SK-N-SH (cell line): ENCODE measurements at places on chromosomes 7 and 10.

GRCh38 chr7:156896388-156897022 lies 3.5 kb upstream of the LMBR1 start:
- DNase-seq: no peak

DNA sequence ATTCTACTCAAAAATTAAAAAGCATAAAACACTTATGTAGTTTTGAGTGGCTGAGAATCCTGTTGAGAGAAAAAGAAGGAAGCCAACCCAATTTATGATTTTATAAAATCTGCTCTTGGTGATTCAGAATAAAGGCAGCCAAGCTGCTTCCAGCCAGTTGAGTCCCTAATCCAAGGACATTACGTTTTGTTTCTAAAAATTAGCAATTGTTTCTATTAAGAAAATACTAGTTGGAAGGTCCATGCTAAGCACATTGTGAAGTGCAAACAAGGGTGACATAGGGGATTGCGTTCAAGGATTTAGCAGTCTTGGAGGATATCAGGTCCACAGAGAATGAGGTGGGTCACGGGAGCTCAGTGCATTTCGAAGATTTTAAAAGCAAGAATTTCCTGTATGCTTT lies 987.7 kb downstream of the TYW1 start:
- no peak for DNase-seq

DNA sequence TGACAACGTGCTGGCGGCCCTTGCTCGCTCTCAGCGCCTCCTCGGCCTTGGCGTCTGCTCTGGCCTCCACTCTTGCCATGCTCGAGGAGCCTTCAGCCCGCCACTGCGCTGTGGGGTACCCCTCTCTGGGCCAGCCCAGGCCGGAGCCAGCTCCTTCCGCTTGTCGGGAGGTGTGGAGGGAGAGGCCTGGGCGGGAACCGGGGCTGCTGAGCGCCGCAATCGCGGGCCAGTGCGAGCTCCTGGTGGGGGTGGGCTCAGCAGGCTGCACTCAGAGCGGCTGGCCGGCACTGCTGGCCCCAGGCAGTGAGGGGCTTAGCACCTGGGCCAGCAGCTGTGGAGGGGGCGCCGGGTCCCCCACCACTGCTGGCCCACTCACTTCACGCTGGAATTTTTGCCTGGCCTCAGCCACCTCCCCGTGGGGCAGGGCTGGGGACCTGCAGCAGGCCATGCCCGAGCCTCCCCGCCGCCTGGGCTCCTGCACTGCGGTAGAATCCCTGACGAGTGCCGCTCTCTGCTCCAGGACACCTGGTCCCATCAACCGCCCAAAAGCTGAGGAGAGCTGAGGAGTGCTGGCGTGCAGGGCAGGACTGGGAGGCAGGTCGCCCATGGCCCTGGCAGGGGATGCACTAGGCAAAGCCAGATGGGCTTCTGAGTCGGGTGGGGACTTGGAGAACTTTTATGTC lies 372.2 kb upstream of the NRG3 start:
- no peak for DNase-seq

- DNase-seq: no peak
These were observed 50.4 kb downstream of the GLCCI1 start for GRCh38 chr7:8018961-8019360.

DNA sequence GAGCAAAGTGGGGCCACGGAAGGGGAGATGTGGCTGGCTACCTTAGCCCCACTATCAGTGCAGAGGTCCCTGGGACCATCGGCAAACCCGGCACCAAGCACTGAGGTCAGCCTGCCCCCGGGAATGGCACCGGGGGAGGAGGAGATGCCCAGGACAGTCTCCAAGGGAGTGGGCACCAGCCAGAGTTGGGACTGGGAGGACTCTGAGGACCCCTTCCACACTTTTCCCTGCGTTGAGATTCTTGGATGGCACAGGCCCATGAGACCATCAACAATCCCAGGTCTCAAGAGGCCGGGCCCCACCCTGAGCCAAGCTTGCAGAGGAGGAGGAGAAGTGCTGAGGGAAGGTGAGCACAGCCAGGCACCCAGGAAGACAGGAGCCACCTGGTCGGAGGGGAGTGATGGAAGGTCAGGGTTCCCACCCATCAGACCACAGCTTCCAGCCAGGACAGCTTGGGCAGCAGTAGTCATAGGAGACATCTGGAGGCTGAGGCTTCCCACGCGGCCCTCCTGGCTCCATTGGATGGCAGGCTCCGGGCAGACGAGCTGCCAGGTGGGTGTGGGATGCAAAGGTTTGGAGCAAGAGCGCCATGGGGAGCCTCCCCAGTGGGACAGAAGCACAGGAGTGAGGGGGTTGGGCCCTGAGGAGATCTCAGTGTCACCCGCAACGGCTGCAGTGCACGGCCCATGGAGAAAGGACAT lies 2.6 kb upstream of the OPN4 start:
- peak; percentile 13 for DNase-seq

- DNase-seq: peak; percentile 91
These were observed 13.1 kb downstream of the LZTS2 start for GRCh38 chr10:101012525-101013364.

GRCh38 chr10:74419958-74420375 lies 268.9 kb downstream of the ADK start:
- DNase-seq: no peak

GRCh38 chr10:6072215-6072934 lies 10.2 kb upstream of the IL2RA start:
- DNase-seq: no peak

GRCh38 chr10:98338896-98339295 lies 70.9 kb upstream of the LOXL4 start:
- no peak for DNase-seq

GRCh38 chr7:138032186-138032585 lies 30.3 kb upstream of the CREB3L2 start:
- DNase-seq: no peak
